ENCODE measurements at places on chromosomes 13 and 19.

GRCh38 chr13:19766591-19766990 lies 16.2 kb downstream of the PSPC1 start:
- DNase-seq, result no peak

DNA sequence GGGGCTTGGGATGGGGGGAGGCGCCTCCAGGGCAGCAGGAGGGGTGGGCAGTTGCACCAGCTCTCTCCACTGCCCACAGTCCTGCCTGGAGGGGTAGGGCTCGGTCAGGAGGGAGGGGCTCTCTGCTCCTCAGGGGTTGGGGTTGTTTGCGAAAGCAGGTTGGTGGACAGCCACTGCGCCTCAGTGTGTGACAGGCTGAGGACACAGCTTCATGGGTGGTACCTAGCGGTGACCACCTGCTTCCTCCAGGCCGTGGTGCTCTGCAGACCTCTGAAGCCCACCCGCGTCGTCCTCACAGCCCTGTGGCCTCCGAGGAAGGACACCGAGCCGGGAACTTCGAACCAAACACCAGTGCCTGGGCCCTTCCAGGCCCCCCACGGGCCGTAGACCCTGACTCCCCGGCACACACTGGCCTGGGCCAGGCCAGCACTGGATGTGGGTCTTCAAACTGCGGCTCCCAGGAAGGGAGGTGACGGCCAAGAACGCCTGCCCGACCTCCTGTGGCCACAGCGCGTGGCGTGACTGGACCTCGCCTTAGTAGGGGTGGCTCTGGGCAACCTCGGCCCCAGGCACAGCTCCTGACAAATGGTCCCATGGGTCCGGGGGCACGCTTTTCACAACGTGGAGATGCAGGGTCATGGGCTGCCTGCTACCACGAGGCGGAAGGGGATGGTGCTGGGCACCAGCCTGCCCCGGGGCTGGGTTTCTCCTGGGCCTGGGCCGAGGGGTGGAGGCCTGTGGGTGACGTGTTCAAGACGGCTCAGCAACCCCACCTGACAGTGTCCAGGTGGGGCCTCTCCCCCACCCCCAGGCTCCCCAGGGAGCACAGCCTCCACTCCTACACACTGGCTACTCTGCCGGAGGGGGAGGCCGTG lies 173.2 kb downstream of the KDM4B start:
- no peak for DNase-seq

DNA sequence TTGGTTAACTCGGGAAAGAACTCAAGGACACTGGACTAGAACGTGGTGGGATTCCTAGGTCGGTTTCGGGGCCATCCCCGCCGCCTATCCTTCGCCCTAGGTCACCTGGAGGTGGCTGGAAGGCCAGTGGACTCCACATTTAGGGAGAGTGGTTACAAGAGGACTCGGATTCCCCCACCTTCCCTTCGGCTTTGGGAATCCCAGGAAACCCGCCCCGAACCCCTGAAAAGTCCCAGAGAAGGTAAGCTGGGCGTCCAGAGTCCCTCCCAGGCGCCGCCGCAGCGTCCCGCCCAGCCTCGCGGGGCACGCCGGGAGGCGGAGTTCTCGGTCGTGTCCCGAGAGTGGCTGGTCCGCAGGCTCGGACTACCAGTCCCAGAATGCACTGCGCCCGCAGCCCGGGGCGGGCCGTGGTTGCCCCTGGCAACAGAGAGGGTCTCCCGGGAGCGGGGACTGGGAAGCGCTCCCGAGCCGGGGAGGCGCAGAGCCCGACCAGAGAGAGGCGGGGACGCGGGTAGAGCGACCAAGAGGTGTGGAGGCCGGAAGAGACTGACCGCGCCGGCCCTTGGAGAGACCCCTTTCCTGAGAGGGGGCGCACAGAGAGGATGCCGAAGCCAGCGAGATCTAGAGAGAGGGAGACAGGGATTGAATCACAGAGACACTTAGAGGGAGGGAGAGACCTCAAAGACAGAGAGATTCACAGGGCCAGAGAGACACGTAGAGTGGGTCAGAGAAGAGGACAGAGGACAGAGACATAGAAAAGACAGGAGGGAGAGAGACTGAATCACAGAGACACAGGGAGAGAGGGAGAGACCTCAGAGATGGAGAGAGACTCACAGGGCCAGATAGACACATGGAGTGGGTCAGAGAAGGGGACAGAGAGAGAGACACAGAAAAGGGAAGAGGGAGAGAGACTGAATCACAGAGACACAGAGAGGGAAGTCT lies 2.6 kb upstream of the PRKCG start:
- peak; percentile 88 for DNase-seq

DNA sequence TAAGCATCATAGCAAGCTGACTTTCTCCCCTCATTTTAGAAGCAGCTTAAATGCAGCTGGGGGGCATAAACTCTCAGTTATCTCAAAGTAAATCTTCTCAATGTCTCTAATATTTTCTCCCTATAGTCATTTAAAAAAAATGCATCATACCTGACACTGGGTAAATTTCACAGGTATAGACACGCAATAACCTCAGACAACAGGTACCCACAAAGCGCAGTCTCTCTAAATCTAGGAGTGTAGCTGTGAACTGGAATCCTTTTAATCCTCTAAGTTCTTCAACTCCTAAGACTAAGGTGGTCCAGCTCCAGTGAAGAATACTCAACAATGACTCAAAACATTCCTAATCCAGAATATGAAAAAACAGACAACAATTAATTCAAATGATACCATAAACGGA lies 141.2 kb downstream of the MYCBP2 start:
- DNase-seq, result no peak

DNA sequence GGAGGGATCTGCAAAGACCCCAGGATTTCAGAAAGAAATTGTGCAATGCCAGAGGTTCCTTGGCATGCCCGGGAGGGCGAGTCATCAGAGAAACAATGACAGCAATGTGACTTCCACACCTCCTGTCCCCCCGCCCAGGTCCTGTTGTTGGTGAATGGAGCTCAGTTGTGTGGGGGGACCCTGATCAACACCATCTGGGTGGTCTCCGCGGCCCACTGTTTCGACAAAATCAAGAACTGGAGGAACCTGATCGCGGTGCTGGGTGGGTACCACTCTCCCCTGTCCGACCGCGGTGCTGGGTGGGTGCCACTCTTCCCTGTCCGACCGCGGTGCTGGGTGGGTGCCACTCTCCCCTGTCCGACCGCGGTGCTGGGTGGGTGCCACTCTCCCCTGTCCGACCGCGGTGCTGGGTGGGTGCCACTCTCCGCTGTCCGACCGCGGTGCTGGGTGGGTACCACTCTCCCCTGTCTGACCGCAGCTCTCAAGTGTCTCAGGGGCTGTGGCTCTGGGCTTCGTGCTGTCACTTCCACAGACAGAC lies 5.2 kb upstream of the F10 start:
- no peak for DNase-seq

Measured in GM20000 (cell line).